ENCODE measurements at places on chromosomes 2 and 18.

DNA sequence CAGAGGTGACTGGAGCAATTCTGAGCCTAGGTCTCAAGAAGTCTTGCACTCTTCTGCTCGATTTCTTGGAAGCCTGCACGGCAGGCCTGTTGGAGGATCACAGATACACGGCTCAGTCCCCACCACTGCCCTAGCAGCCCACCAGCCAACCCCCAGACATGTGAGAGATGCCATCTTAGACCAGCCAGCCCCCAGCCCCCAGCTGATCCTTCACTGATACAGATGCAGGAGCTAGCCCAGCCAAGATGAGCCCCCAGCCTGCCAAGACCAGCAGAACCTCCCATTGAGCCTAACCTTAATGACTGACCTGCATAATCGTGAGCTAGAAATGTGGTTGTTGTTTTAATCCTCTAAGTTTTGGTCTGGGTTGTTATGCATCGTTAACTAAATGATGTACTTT is 47.5 kb downstream of the INHBB start:
- DNase-seq, result no peak

DNA sequence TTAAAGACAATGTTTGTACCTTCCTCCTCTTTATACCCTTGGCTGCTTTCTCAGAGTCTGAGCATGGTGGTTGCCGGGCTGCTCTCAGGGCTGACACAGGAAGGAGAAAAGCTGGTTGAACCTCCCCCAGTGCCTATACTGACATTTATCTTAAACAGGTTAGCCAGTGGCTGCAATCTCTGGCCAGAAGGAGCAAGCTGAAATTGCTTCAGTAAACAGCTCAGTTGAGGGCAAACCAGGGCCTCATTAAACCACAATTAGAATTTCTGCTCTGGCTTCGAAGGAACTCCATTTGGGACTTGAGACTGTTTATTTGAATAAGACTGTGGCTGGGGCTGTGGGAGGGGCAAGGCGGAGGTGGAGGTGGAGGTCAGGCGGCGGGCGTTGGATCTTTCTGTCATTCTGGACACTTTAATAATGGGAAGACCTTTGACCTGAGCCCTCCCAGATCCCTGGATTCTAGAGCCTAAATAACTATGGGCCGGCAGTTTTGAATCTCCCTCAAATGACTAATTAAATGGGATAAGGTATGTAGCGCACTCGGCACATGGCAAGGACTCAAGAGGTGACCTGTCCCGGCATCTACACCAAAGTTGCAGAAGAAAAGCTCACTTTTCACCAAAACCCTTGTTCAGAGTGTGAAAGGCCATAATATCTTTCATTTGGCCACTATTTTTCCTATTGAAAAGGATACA is 120.6 kb upstream of the MYCN start:
- DNase-seq, result no peak

DNA sequence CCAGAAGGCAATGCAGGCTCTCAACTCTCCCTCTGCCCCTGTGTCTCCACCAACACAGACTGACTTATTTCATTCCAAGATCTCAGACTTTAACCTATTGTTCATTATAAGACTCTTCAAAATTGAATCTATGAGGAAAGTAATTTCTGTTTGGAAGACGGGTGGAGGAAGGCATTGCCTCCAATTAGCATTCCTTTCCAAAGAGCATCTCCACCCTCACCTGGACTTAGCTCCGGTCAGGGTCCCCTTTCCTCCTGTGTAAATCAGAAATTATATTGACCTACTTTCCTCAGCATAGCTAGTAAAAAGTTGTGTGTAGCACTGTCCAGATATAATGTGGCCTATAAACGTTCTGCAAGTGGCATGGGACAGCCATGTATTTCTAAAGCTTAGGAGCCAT is 230.4 kb upstream of the ACVR2A start:
- DNase-seq, result no peak

DNA sequence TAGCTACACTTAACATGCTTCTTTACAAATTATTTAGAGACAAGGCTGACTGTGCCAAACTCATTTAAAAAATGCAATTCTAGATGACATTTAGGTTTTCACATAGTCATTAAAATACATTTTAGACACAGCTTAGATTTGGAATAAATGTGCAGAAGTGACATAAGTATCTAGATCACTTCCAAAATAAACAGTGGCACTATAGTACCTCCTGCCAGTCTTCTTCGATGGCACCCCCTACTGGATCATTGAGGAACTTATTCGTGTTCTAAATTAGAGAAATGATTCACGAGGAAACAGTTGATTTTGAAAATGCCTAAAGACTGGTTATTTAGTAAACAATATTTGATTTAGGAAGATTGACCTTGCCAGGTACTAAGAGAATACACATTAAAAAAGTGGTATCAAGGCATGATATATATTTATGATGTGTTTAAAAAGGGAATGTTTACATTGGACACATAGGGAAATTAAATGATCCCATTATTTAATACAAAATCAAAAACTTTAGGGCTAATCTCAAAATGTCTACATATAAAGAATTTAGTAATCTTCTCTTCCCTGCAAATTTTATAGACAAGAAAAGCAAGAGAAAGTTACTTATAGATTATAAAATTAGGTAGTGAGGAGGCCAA is 323.9 kb downstream of the XIRP2 start:
- DNase-seq, result peak; percentile 22

DNA sequence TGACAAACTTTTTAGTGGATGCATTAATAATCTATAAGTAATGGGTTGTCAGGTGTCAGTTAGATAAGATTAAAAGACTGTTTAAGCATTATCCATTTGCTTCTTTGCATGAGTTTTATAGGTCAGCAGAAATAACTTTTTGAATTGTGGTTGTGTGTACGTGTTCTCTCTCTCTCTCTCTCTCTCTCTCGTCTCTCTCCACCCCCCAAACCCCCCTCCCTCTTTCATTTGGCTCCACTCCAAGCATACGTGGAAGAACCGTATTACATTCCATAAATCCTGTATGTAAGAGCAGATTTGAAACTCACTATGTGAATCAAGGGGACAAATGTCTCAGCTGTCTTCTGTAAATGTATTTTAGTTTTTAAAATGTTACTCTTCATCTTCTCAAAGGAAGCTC is 120.2 kb downstream of the MEIS1 start:
- DNase-seq, result no peak

GRCh38 chr2:8000870-8001269 is 681.0 kb upstream of the ID2 start:
- no peak for DNase-seq

- DNase-seq, result no peak
Observed at GRCh38 chr2:70806013-70806412, 14.4 kb downstream of the CLEC4F start.

DNA sequence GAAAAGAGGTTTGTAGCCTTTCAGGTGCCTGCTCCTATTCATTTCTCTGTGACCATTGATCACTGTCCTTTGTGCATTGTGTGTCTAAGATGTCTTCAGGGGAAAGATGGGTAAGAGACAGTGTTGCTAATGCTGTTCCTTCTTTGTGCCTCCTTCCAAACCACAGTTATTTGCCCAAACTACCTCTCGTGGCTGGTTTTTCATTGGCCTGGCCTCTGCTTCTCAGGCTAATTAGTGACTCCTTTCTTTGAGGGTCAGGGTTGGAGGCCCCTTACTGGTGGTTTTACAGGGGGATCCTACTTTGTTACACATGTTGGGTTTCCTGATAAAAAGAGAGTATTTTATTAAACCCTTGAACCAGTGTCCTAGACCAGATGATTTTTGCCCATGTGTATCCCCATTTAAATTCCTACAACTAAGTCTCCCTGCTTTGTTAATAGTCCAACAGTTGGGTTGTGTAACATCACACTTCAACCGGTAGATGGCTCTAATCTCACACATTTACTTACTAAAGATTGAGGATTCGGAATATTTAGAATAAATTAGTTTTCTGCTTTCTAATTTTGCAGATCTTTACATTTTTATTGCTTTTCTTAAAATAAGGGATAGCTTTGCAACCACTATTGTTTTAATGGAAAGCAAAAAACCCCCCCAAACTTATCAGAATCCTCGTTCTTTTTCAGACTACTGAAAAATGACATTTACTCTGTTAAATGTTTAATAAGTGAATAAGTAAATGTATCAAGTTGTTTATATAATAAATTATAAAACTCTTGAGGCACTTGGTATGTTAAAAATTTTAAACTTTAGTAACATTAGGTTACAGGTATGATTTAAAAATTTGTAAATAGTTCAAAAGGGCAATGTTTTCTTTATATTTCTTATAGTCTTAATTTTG is 2.4 kb downstream of the MARS2 start:
- peak; percentile 22 for DNase-seq

DNA sequence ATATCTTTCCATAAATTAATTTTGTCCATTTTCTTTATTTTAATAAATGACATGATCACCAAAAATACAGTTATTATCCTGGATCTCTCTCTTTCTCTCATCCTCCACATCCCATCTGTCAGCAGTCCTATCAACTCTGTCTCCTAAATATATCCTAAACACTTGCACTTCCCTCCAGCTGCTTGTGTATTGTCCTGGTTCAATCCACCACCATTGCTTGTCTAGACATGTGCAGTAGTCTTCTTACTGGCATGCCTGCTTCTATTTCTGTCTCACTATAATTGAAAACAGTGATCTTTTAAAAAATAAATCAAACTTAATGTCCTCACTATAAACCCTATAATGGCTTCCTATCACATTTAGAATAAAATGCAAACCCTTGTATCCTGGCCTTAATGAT is 2168.6 kb upstream of the PIK3C3 start:
- DNase-seq, result no peak

- DNase-seq, result peak; percentile 99
Observed at GRCh38 chr18:77065221-77065981, 67.2 kb downstream of the MBP start.

- no peak for DNase-seq
Observed at GRCh38 chr2:44618251-44619023, 256.7 kb downstream of the CAMKMT start.

- no peak for DNase-seq
Observed at GRCh38 chr2:149612122-149612521, 24.5 kb upstream of the MMADHC start.

GRCh38 chr2:166653185-166653813 is 159.2 kb upstream of the SCN7A start:
- no peak for DNase-seq

DNA sequence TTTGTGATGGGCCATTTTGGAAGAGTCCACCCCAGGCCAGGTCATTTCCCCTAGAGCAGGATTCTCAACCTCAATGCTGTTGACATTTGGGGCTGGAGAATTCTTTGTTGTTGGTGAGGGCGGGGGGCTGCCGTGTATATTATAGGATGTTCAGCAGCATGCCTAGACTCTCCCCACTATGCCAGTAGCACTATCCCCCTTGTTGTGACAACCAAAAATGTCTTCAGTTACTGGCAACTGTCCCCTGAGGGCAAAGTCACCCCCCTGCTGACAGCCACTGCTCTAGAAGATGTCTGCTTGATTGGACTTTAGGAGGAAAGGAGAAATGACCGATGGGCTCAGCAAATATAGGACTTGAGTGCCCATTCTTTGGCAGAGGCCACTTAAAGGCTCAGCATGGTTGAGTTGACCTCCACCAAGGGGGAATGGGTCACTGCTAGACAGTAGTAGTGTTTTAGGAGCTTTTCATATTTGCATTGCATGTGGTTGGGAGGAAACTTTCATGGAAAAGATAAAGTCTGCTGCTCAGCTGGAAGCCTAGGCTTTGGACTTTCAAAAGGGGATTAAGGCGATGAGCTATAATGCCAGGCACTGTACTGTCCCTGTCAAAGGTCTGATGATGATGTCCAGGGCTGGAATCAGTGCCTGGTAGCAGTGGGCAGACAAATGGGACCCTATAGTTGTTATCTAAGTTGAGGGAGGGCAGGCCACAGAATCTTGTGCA is 61.1 kb upstream of the MCFD2 start:
- DNase-seq, result no peak

Measured in CD14-positive monocyte (primary cell).